Thoracic aorta endothelial cell (primary cell): ENCODE measurements at places on chromosomes 1 and 21. TPM values are rescaled to one million over a fixed set of nuclear protein-coding genes. Genes with fewer than 3 reads are reported as not detected.

Gene GNG12
- total RNA-seq, result 322 and 327 TPM in 2 replicates

Gene ZC3H12A
- 4.1 and 5.2 TPM in 2 replicates for total RNA-seq

Gene IRF6
- 14.1 and 20.8 TPM in 2 replicates for total RNA-seq

Gene OR2M3
- not detected in 2 replicates for total RNA-seq

Gene SFN
- total RNA-seq, result not detected in 2 replicates

Gene FAM72C
- total RNA-seq, result 1.3 and 1.4 TPM in 2 replicates

Gene CNR2
- not detected in 2 replicates for total RNA-seq

Gene CHTOP
- 44.3 and 46.4 TPM in 2 replicates for total RNA-seq

Gene TRIM58
- 0.40 and 0.43 TPM in 2 replicates for total RNA-seq

Gene GPR25
- total RNA-seq, result not detected in 2 replicates

Gene RC3H1
- total RNA-seq, result 39.6 and 42.1 TPM in 2 replicates

Gene ACOT11
- 4.1 and 8.7 TPM in 2 replicates for total RNA-seq

Gene CD1D
- total RNA-seq, result not detected in 2 replicates

Gene TGFB2
- 2.2 and 2.8 TPM in 2 replicates for total RNA-seq

Gene CELA2B
- not detected in 2 replicates for total RNA-seq

Gene HSF2BP
- 1.1 and 1.3 TPM in 2 replicates for total RNA-seq

Gene SYCP1
- not detected in 2 replicates for total RNA-seq

Gene AGMAT
- total RNA-seq, result 0.93 and 2.3 TPM in 2 replicates

Gene TMEM52
- total RNA-seq, result 0.66 and 1.7 TPM in 2 replicates

Gene SLC26A9
- total RNA-seq, result 0.22 TPM in 1 of 2 replicates, not detected in the other

Gene HES4
- 9.4 and 9.9 TPM in 2 replicates for total RNA-seq

Gene CFAP107
- total RNA-seq, result not detected in 2 replicates

Gene CTPS1
- total RNA-seq, result 49.3 and 51.0 TPM in 2 replicates

Gene NPHP4
- total RNA-seq, result 5.1 and 7.4 TPM in 2 replicates

Gene PTTG1IP
- total RNA-seq, result 288 and 300 TPM in 2 replicates

Gene SPRR3
- not detected in 2 replicates for total RNA-seq

Gene CHI3L2
- total RNA-seq, result not detected in 2 replicates

Gene KLF17
- not detected in 2 replicates for total RNA-seq

Gene RAD54L
- total RNA-seq, result 7.3 and 11.1 TPM in 2 replicates

Gene HLX
- 13.2 and 20.8 TPM in 2 replicates for total RNA-seq

Gene ARHGEF16
- total RNA-seq, result 0.27 and 1.0 TPM in 2 replicates

Gene LRRC53
- not detected in 2 replicates for total RNA-seq

Gene C1QA
- total RNA-seq, result not detected in 2 replicates

Gene PDZK1IP1
- not detected in 2 replicates for total RNA-seq

Gene RPS8
- 1,505 and 1,508 TPM in 2 replicates for total RNA-seq

Gene PLA2G2C
- not detected in 2 replicates for total RNA-seq

Gene GBP4
- total RNA-seq, result 2.9 and 3.6 TPM in 2 replicates

Gene CRYAA
- total RNA-seq, result not detected in 2 replicates

Gene PLPPR5
- total RNA-seq, result not detected in 2 replicates

Gene CACNA1E
- total RNA-seq, result not detected in 2 replicates

Gene AKR7A3
- total RNA-seq, result 0.40 and 0.43 TPM in 2 replicates

Gene NHLH1
- total RNA-seq, result 0.13 TPM in 1 of 2 replicates, not detected in the other

Gene SPRR2B
- not detected in 2 replicates for total RNA-seq

Gene INSRR
- not detected in 2 replicates for total RNA-seq

Gene KRTAP13-2
- total RNA-seq, result not detected in 2 replicates

Gene SELL
- 1.9 and 3.6 TPM in 2 replicates for total RNA-seq

Gene GJA8
- not detected in 2 replicates for total RNA-seq

Gene LRRC39
- 0.43 and 0.53 TPM in 2 replicates for total RNA-seq

Gene AIRE
- under 0.01 TPM in 1 of 2 replicates, not detected in the other for total RNA-seq

Gene EXTL1
- total RNA-seq, result under 0.01 TPM in 2 replicates

Gene IFT25
- total RNA-seq, result 33.0 and 35.2 TPM in 2 replicates

Gene IL22RA1
- 0.14 TPM in 1 of 2 replicates, not detected in the other for total RNA-seq

Gene AVPR1B
- not detected in 2 replicates for total RNA-seq

Gene TNFRSF25
- total RNA-seq, result 15.2 and 15.4 TPM in 2 replicates

Gene TEX38
- total RNA-seq, result not detected in 2 replicates

Gene CYP4A11
- total RNA-seq, result not detected in 2 replicates

Gene AUNIP
- 5.2 and 6.5 TPM in 2 replicates for total RNA-seq

Gene KCNJ6
- not detected in 2 replicates for total RNA-seq

Gene TBX15
- under 0.01 and 0.07 TPM in 2 replicates for total RNA-seq
